ENCODE measurements at places on chromosomes 3 and 15.

- no peak for DNase-seq
Measured at GRCh38 chr15:94056314-94056713, 175.0 kb upstream of the MCTP2 start.

GRCh38 chr3:177731644-177732268 lies 534.5 kb upstream of the TBL1XR1 start:
- DNase-seq, result no peak

GRCh38 chr15:68183616-68184315 lies 21.4 kb downstream of the CALML4 start:
- no peak for DNase-seq

GRCh38 chr3:39879581-39879980 lies 70.2 kb downstream of the MYRIP start:
- no peak for DNase-seq

GRCh38 chr3:183518491-183519251 lies 36.8 kb downstream of the KLHL6 start:
- DNase-seq, result no peak

- no peak for DNase-seq
Measured at GRCh38 chr3:25604107-25604805, 60.5 kb downstream of the TOP2B start.

Measured in activated T-cell treated with anti-CD3 and anti-CD28 coated beads for 4 hours (primary cell).